ENCODE measurements at places on chromosomes 2 and 18.

DNA sequence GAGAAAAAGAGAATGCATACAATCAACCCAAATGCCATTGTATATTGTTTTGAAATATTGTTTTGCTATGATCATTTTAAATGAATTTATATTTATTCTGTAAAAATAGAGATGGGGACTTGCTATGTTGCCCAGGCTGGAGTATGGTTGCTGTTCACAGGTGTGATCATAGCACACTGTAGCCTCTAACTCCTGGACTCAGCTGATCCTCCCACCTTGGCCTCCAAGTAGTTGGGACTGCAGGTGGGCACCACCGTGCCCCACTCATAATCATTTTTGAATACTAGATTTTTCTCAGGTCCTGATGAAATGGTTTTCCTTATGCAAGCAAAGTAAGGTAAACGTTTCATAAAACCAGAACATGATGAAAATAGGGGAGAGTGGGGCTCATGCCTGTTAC lies 46.3 kb downstream of the TMEM17 start:
- no peak for DNase-seq

- no peak for DNase-seq
Measured at GRCh38 chr18:3508576-3509549, 58.9 kb downstream of the TGIF1 start.

DNA sequence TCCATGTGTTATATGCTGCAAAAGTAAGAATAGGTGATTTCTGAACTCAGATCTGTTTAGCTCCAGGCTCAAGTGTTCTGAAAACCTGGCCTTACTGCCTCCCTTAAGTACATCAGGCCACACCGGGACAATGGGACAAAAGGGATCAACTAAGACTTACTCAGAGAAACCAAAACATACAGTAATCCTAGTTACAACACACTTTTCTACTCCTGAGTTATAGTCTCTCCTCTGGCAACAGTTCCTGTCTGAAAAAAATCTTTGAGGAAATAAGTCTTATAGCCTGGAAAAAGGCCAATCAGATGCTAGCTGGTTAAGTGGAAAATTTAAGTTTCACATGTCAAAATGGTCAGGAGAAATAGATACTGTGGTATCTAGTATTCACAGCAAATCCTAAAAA lies 5.6 kb downstream of the METTL5 start:
- DNase-seq: no peak

- DNase-seq: no peak
Measured at GRCh38 chr18:42922363-42922762, 193.1 kb downstream of the RIT2 start.

GRCh38 chr2:120133572-120134244 lies 89.5 kb downstream of the TMEM185B start:
- no peak for DNase-seq

- DNase-seq: no peak
Measured at GRCh38 chr2:177812713-177813396, 259.7 kb downstream of the PDE11A start.

DNA sequence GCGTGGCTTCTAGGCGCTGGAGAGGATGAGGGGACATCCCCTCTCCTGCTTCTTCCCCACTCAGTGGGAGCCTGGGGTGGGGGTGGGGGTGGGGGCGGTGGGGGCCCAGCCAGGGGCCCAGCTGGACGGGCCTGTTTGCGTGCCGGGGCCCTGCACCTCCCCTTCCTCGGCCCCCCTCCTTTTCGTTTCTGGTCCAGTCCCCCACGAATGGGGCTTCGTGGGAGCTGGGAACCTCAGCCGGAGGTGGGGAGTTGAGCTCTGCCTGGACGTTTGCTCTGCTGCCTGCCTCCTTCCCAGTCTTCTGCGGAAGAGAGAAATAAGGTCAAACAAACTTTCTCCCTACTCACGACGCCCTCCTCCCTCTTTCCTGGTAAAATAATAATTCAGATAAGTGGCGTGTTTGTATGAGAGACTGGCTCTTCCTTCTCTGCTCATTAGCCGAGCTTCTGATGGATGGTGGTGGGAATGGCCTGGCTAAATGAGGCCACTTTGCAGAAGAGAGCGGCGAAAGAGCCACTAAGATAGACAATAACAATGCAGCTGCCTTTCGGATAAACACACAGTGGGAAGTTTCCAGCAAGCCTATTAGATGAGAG lies 782 bp downstream of the MTA3 start:
- no peak for DNase-seq

DNA sequence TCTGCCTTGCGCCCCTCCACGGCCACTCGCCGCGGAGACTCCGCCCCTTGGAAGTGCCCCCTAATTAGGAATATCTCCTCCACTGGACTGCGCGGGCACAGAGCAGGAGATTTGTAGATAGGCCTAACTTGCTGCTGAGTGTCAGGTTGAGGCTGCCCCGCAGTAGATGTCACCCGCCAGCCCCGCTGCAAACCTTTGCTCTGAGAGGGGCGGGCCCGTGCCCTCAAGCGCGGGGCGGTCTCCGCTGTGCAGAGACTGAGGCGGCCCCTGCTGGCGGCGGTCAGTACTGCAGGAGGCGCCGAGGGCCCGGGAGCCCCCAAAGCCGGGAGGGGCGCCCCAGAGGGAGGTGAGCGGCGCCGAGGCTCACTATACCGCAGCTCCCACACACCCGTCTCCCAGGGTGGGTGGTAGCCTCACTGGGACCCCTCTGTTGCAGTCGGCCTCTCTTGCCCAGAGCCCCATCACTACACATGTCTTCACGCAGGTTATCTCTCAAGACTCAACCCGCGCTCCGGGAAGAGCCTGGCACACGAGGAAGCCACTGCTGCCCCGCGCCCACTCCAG lies 2.9 kb upstream of the NEURL3 start:
- DNase-seq: peak; percentile 88

- DNase-seq: no peak
Measured at GRCh38 chr2:70467237-70467636, 86.4 kb downstream of the TGFA start.

- no peak for DNase-seq
Measured at GRCh38 chr2:29455200-29455860, 340.1 kb downstream of the CLIP4 start.

DNA sequence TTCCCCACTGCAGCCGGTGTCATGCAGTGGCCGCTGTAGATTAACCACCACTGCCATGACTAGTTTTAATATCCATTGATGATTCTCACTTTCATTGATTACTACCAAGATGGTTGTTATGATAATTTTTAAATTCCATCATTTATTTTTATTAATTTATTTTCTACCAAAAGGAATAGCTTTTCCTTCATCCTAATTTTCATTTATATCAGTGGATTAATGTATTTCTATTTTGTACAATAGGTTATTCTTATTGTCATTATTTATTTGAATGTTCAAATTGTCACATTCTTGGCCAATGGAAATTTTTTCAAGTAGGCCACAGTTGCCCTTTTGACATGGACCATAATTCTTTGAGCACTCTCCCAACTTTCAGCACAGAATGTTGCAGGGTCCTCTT lies 374.9 kb upstream of the VWC2L start:
- DNase-seq: no peak

GRCh38 chr2:12412898-12413305 lies 303.8 kb upstream of the TRIB2 start:
- DNase-seq: no peak

DNA sequence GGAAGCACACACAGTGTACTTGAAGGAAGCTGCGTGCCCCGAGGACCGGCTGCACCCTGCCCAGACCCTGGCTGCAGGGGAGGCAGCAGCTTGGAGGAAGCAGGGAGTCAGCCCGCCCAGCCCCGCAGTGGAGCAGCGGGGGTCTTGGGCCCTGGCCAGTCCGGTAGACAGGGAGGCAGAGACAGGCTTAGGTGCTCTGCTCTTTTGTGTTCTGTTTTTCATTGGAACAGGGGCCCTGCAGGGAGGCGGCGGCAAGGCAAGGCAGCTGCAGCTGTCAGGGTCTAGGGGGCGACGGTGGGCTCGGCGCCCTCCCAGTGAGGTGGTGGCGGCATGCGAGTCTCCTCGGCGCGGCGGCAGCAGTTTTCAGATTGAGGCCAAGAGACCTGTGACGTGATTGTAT lies 53.3 kb upstream of the TFCP2L1 start:
- no peak for DNase-seq

GRCh38 chr2:185967335-185967734 lies 228.7 kb downstream of the FSIP2 start:
- no peak for DNase-seq

GRCh38 chr2:25618676-25619075 lies 54.7 kb downstream of the DTNB start:
- no peak for DNase-seq

- no peak for DNase-seq
Measured at GRCh38 chr2:156673981-156674380, 237.8 kb downstream of the GPD2 start.

DNA sequence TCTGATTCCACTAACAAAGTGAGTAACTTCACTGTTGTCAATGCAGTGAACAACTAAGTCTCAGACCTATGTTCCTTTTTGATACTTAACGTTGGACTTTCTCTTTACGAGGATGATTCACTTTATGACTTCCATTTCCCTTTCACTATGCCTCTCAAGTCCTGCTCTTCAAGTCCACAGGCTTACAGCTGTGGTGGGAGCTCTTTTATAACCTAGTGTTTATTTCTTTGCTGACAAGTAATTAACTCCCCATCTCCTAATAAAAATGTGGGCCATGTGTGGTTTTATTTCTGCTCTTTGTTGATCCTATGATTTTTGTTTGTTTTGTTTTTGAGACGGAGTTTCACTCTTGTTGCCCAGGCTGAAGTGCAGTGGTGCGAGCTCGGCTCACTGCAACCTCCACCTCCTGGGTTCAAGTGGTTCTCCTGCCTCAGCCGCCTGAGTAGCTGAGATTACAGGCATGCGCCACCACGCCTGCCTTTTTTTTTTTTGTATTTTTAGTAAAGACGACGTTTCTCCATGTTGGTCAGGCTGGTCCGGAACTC lies 142.1 kb downstream of the USP34 start:
- no peak for DNase-seq

- no peak for DNase-seq
Measured at GRCh38 chr2:176613323-176613987, 344.2 kb downstream of the MTX2 start.

All from activated CD4-positive, alpha-beta T cell treated with anti-CD3 and anti-CD28 coated beads, Interleukin-2, amount 50 U/mL, for 1 hour (primary cell).